ENCODE measurements at places on chromosomes 16 and 17.

DNA sequence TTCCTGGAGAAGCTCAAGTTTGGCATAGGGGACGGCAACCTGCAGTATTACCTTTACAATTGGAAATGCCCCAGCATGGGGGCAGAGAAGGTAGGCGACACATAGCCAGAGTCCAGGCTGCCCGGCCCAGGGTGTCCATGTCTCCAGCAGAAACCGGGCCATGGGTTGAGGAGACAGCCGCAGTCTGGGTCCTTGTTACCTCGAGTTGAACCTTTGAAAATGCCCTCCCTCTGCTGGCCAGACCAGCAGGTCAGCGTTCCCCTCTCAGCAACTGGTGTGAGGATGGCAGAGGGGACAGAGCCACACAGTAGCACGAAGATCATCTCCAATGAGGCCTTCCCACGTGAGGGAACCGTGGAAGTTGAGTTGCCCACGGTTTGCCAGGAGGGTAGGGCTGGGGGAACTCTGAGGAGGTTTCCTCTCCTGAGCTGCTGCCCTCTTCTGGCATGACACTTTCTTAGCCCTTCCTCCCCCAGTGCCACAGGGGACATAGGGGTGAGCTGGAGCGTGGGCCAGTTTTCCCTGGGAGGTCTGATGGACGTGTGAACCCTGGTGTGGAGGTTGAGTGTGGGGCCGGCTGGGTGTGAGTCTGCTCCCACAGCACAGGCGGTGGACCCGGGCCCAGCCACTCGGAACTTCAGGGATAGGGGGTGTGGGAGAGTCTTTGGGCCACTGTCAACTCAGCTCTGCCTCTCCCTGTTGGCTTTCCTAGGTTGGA, 27.2 kb downstream of the PLCD3 start:
- no peak for DNase-seq

DNA sequence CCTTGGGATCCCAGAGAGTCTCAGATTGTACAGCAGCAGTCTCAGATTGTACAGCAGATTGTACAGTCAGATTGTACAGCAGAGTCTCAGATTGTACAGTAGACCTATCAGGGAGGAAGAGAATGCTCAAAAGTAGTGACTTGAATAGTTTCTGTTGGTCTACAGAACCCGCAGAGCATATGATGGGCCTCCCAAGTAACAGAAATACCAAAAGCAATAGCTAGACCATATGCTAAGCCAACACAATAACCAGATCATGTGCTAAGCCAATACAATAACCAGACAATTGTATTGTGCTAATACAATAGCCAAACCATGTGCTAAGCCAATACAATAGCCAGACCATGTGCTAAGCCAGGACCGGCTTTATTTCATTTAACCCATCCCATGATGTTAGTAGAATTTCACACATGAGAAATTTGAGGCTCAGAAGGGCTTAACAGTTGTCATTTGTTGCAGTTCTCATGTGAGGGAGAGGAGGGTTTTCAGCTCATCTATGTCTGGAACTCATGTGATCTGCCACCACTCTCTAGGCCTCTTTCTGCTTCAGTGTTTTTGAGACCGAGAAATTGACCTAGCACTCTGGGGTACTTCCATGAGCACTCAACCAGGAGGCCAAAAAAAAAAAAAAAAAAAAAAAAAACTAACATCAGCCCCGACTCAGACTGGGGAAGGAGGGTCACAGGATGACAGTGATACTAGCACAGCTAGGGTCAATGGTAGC, 144.0 kb downstream of the SOX9 start:
- no peak for DNase-seq

DNA sequence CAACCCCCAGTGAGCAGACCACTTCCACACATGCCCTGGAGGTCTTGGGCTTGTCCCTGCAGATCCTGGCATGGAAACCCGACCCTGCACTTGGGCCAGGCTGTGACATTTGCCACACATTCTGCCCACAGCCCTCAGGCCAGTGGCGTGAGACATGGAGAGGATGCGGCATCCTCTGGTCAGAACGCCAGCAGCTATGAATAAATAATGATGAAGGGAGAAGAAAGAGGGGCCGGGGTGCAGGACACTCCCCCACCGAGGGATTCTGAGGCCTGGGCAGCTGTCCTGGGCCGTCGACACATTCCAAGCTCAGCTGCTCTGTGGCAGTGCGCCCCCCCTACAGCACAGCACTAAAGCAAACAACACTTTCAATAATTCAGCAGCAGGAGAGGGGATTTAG, 148.8 kb downstream of the ENGASE start:
- no peak for DNase-seq

DNA sequence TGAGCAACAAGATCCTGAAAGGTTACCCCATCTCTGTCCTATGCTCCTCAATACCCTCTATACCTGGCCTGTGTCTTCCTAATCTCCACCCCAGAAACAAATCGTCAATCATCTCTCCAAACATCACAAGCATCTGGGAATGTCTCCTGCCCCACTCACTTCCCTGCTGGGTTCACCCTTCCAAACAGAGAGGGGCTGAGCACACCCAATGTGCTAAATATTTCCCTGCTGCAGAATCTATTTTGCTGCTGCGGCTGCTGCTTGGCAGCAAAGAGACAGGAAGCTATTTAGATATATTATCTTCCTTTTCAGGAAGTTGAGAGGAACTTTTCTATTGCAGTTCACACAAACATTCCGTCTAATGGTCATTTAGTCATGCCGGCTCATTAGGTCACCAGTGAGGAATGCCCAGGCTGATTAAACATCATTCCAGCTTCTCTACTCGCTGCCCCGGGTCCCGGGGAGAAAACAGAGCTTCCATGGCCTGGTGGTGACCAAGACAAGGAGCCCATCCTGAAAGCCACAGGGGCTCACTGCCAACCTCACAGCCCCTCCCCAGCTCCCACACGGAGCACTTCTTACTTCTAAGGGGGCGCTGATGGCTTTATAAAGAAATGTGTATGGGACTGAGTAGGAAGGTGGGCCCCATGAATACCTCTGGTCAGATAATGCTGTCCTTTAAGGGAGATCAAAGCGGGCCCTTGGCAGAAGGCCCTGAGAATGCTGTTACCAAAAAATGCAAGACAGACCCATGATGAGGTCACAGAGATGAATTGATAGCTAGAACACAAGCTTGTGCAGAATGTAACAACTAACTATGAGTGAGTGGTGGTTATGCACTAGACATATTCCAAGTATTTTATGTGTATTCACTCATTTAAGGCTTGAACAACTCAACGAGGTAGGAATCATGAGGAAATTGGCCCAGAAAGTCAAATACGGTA, 218.3 kb downstream of the SOX9 start:
- no peak for DNase-seq

DNA sequence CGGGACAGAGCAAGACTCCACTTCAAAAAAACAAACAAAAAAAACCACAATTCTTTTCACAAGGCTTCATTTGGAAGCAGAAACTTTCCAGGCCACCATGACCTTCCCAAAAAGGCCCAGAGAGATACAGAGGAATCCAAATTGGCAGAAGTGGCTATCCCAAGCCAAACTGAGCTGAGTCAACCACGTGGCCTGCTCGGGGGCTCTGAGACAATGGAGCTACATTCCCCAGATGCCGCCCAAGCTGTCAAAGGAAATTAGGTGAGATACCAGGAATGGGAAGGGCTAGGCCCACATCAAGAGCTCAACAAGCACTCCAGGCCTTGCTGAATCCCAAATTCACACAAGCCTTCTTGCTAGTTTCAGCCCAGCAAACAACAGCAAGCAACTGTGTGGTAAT, 5.7 kb upstream of the EXOSC6 start:
- no peak for DNase-seq

DNA sequence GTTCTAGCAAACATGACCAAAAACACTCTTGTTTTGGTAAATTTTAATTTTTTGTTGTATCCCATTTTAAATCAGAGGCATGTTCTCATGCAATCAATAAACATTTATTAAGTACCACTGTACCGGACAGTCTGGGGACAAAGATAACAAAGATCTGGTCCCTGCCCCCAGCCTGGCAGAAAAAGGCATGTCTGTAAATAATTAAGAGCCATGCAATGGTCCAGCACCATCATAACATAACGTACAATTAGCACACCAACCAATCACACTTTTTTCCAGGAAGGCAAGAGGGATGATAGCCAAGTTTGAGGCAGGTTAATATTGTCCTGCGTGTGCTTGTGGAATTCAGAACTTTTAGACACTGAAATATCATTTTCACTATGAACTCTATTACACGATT, 3.5 kb downstream of the KCNJ16 start:
- no peak for DNase-seq

GRCh38 chr16:15970743-15971439, 21.5 kb downstream of the ABCC1 start:
- DNase-seq = no peak

DNA sequence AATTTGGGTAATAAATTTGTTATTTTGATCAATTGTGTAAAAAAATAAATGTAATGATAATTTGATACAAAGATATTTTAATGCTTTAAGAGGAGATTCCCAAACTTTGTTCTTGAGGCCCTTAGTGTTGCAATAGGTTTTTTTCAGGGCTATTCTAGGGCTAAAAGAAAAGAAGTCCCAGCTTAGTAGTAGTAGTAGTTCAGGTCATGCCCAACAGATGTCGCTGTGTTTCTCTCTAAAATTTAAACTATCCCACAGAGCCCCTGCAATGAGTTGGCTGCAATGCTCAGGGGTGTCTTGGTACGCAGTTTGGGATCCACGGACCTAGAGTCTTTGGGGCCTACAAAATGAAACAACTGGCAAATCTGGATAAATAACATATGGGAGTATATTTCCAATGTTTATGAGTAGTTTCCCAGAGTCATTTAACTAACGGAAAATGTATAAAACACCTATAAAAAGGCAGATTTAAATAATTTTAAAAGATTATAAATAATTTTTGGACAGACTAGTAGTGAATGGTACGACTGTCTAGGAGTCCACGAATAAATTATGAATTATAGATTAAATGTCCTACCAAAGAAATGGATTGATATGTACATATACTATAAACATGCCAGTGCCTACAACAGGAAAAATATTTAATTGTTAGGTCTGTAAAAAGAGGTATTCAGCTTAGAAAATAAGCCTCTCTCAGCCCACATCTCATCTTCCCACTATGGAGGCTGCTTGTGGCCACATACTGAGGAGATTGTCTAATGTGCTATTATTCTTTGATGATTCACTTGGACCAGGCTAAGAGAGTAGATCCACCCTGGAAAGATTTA, 228.5 kb upstream of the PMFBP1 start:
- DNase-seq = no peak

DNA sequence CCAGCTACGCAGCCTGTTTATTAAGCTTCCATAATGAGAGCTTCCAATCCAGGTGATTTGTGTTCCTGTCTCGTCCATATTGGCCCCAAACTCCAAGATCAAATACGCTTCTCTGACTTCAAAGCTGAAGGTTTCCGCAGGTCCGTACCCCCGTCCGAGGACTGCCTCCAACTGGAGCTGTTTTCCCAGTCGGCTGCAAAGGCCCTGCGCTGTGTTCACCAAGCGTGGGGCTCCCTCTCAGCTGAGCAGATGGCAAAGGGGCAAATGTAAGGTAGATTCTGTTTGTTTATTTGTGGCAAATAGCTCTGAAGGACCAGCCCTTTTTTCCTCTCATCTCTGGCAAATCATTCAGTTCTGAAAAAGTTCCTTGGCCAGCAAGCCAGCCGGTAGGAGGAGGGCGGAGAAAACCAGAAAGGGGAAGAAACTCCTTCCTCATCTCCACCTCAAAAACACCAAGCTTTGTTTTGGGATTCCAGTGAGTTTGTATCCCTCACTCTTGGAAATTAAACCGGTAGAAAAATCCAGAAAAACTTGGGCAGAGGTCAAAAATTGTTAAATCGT, 35.2 kb downstream of the NXN start:
- no peak for DNase-seq

DNA sequence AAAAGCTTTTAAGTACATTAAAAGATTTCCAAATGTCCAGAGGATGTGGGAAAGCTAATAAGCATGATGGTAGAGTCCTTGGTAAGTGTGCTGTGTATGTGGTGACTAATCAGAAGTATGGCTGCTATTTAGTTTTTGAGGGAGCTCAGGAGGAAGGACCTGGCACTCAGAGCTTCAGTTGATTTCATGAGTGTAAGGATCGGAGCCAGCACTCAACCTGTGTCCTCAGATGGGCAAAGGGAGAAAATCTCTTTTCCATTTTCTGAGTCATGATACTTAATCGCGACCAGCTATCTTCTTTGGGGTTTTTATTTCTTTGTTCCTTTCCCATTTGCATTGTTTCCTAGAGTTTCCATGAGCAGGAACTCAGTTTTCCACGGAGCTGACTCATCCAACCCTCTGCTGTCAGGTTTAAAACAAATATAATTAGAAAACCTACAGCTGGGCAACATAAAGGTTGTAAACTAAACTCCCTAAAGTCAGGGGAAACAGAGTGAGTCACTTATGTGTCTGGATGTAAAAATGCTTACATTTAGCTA, 125.4 kb downstream of the MAP2K6 start:
- no peak for DNase-seq

GRCh38 chr17:14616528-14616927, 315.6 kb downstream of the HS3ST3B1 start:
- no peak for DNase-seq

- no peak for DNase-seq
These were observed 513.6 kb upstream of the CDH8 start for GRCh38 chr16:62549875-62550274.

- DNase-seq = no peak
These were observed 75.5 kb downstream of the BMERB1 start for GRCh38 chr16:15509593-15510535.

DNA sequence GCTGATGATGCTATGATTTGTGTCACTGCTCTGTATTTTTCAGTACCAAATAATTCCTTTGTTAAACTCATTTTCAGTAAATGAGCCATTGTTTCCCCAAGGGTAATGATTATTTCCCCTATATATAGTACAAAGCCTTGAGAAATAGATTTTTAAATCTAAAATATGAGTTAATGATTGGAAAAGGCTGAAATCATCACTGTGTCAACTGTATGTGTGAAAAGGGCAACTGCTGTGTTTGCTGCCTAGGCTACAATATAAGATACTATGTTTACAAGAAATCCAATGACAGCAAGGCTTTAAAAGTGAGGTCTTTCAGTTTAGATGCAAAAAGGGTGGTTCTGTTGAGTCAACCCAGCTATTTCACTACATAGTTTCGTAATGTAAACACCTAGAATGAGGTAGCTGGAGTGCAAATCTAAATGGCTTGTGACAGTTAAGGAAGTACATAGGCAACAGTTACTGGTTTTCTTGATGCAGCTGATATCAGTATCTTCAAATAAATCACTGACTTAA, 15.3 kb downstream of the NLK start:
- no peak for DNase-seq

GRCh38 chr16:85753559-85753958, 2.7 kb upstream of the C16orf74 start:
- no peak for DNase-seq

- no peak for DNase-seq
These were observed 6.3 kb downstream of the VWA3A start for GRCh38 chr16:22098405-22099255.

DNA sequence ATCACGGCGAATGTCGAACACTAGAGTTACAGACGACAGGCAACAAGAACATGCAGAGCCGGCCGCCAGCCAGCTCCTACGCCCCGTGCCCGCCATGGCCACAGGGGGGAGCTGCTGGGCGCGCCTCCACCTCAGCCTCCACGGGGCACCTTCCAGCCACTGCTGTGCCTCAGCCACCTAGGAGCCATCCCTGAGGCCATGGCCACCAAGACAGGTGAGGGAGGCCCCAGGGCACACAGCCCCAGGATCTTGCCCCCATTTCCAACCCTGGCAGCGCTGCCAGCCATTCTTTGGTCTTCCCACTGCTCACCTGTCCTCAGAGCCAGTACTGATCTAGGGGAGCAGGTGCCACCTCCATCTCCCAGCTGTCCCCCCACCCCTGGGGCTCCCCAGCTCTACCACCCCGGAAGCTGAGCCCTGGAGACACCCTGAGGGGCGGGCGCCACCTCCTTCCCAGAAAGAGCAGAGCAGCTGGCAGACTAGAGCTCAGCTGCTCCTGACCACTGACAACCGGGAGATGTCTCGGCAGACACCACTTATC, 11.8 kb downstream of the GNPTG start:
- peak; percentile 40 for DNase-seq

Measured in stimulated activated CD8-positive, alpha-beta memory T cell treated with anti-CD3 and anti-CD28 coated beads, Interleukin-15, amount 100 ng/mL, for 1 hour (primary cell).